ENCODE measurements at places on chromosomes 11 and 22.
A peak's percentile ranks its signal among the peaks of the same experiment; 100 is the strongest.

GRCh38 chr11:65661599-65662246, 993 bp downstream of the RELA start:
- no peak for DNase-seq

- no peak for DNase-seq
Measured at GRCh38 chr11:15871904-15872626, 484.3 kb downstream of the SOX6 start.

DNA sequence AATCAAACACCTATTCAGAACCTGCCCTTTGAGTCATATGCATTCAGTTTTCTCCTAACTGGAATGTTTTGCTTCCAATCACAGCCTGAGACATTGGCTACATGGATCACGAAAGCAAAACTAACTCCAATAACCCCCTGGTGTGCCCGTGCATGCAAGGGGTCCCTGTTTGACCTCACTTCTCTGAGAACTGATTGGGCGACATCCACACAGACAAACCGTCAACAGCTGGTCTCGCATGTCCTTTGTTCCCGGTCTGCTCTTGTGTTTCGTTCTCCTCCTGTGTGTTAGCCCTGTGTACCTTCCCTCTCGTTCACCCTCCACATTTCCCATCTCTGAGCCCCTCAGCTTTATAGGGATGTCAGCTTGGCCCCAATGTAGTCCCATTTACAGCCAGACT, 67.2 kb upstream of the TTC12 start:
- DNase-seq: no peak

- no peak for DNase-seq
Measured at GRCh38 chr22:44591146-44591790, 93.2 kb upstream of the RTL6 start.

GRCh38 chr11:62124186-62125113, 639 bp downstream of the INCENP start:
- no peak for DNase-seq

DNA sequence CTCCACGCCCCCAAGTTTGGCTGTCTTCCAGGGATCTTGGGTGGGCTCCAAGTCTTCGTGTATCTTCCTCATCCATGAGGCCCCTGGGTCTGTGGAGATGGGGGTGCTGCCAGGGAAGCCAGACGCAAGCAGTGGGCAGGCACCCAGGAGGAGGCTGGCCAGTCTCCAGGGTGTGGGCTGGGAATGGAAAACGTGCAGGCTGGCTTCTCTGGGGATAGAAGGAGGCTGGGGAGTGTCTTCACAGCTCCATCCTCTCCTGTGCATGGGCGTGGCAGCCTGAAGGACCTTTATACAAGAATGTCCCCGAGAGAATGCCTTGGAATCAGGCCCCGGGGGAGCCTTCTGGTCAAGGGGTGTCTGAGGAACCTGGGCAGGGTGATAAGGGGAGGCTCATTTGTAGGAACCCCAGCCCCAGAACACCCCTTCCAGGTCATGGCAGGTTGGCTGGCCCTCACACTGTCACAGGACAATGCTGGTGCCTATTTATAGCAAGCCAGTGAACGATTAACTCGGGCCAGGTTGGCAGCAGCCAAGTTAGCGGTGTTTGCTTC, 14.0 kb downstream of the SGSM1 start:
- DNase-seq: no peak

DNA sequence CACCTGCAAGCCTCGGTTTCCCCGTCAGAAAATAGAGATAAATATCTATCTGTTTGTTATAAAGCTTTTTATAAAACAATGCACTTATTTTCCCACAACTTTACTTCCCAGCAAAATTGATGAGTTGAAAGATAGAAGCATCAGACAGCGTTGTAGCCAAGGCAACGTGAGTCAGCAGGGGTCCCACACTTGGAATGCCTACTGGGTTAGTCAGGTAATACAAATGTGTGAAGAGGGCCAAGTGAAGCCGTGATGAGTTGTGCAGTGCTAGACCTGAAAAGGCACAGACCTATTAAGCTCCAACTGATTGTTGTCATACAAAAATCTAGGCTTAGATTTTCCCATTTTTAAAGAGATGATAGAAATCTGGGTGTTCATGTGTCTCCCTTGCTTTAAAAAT, 118.7 kb downstream of the PGR start:
- DNase-seq: no peak

DNA sequence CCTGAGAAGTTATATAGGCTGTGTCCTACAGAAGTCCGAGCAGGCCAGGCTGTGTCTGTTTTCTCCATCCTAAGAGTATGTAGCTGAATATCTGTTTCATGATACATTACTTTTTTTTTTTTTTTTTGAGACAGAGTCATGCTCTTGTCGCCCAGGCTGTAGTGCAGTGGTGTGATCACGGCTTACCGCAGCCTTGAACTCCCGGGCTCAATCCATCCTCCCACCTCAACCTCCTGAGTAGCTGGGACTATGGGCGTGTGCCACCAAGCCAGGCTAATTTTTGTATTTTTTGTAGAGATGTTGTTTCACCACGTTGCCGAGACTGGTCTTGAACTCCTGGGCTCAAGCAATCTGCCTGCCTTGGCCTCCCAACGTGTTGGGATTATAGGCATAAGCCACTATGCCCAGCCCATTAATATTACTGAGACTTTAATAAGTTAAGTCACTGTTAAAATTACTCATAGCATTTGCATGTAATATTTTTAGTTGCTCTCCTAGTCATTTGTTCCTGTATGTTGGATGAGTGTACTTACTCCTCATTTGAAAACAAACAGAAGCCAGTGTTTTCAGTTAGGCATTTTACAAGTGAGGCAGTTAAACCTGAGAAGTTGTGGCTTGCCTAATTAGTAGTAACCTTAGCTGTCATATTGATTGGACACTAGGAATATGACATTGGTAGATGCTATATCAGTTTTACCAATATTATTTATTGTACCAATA, 26.1 kb downstream of the DRG1 start:
- DNase-seq: no peak

- no peak for DNase-seq
Measured at GRCh38 chr11:30328681-30329080, 5.8 kb downstream of the ARL14EP start.

DNA sequence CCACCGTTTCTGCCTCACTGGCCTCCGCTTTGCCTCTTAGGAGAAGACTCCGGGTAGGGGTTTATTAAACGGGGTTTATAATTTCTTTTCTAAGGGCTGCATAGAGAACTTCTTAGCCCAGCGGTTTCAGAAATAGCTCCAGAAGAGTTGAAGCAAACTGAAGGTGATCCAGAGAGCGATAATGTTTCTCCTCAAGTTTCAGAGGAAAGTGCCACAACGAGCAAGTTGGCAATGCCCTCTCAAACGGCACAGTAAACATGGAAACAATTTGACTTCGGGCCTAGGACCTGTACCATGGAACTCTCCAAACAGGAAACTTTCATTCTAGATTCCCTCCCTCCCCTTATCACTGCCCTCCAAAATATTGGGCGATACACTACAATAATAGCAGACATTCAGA, 1.0 kb downstream of the ADSL start:
- no peak for DNase-seq

DNA sequence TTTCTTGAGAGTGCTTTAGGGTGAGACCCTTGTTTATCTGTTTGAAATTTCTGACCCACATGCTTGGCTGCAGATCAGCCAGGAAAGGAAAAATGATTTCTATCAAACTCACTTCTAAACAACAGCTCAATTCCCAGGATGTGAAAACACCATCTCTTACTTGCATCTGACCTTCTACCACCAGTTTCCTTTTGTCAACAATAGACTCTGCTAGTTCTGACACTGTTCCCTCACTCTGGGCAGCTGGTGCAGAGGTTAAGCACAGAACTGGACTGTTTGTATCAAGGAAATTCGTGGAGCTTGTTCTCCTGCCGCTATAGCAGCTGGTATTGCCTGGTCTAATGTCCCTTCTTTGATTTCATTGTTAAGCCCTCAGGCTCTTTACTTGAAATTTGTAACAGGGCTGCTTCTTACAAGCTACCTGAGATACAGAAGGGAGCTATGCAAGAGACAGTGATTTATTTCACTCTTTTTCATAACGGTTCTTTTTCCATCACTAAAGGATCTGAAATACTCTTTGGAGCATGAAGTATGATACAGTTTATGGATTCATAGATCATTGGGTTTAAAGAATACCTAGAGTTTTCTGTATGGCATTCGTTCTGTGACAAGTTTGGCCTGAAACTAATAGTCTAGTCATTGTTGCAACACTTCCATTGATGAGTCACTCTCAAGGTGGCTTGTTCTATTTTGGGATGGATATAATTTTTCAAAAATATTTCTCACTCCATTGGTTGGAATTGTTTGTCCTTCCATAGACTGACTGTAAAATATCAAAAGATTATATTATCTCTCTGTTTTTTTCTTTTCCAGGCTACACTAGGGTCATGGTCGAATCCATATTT, 178.2 kb upstream of the ZC3H12C start:
- no peak for DNase-seq

GRCh38 chr11:130616573-130616972, 168.1 kb downstream of the ADAMTS15 start:
- no peak for DNase-seq

DNA sequence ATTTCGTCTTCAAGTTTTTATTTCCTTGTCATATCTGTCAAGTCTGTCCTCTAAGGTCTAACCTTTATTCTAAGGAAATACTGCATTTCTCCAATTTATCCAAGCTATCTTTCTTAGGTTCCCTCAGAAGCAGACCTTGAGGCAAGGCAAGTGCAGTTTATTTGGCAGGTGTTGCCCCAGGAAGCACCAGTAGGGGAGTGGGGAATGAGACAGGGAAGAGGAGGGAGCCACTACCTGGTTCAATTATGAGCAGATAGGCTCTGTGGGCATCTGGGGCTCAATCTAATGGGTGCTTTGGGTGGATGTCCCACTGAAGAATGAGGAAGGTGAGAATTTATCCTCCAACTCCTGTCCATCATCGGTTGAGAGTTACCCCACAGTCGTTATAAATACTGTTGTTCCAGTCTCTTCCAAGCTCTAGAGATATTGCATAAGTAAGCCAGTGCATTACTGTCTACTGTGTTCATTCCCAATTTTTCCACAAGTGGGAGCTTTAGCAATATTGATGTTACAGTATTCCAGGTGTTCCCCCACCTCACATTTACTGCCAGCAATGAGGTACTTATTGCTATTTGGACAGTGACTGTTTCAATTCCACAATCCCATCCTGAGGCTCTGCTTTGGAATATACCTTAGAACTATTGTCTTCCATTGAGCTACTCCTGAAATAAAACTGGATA, 154.9 kb upstream of the CEP126 start:
- no peak for DNase-seq

- DNase-seq: no peak
Measured at GRCh38 chr22:46586123-46586519, 34.1 kb upstream of the GRAMD4 start.

DNA sequence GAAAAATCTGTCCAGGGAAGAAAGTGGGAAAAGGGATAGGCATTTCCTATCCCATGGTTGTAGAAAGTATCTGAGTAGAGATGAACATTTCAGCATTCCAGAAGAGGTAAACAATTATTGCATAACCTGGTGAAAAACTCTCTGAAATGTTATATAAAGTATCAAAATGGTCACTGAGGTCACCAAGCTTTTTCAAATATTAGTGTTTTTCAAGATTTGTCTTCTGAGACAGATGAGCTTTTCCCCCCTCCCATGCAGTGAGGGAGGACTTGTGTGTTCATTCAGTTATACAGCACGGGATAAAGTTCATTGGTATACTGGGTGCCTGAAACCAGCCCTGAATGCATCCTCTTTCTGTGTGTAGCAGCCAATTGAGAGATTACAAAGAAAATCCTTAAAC, 1.9 kb upstream of the DEPDC7 start:
- no peak for DNase-seq

DNA sequence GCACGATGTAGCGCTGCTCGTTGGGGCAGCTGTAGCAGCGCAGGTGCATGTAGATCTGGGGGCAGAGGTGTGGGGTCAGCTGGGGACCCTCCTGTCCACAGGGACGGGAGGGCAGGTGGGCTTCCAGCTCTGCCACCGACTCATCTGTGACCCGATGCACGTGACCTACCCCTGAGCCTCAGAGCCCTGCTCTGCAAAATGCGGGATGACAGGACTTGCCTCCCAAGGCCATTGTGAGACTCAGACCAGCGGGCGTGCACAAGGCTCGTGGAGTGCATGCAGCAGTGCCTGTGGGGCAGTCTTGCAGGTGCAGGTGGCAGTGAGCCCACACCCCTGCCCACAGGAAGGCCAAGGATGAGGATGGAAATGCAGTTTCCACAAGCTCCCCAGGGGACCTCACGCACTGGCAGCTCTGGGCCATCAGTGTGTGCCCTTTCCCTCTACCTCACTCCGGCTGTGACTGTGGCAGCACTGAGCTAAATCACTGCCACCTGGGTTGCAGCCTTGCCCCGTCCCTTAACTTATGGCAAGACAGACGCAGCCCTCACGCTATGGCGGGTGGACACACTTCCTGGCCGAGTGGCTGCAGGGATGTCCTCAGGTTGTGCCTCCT, 26.7 kb downstream of the TMEM184B start:
- no peak for DNase-seq

- no peak for DNase-seq
Measured at GRCh38 chr11:44793350-44794090, 66.8 kb downstream of the TSPAN18 start.

DNA sequence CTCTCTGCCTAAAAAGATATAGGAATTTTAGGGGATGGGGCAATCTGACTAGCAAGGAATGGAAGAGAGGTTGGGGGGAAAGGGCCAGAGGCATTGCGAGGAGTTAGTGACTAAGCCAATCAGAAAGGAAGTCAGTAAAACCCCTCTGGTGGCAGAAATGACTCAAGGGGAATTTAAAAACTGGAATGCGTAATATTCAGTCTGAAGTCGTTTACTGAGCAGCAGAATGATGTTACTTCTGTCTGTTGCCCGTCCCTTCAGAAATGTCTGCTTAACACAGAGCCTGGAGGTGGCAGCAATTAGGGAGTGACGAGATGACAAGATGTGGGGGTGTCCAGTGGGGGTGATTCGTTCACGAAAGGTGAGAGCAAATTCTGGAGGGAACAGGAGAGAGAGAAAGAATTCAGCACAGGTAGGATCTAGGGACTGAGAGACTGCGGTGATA, 107.7 kb upstream of the CLMP start:
- peak; percentile 17 for DNase-seq

GRCh38 chr22:40855071-40855978, 1.1 kb downstream of the ST13 start:
- no peak for DNase-seq

DNA sequence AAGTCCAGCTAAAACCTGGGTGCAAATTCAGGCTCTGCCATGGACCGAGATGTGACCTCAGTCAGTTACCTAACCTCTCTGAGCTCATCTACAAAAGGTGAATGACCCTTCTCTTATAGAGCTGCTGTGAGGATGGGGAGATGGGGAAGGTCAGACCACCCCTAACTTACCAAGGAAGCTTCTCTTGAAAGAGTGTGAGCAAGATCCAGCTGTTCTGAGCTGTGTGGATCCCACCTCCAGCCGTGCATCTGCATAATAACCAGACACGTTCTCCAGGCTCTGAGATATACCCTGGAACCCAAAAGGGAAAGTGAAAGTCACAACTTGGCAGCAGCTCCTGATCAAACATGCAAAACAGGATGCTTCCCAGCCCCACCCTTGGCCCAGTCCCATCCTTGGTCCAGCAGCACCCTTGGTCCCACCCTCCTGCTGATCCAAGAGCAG, at the start of gene APOL3:
Gene APOL3 (minus strand): TSS at position 257 of the 444 bp plus-strand sequence. CDS start 11,700 bp downstream, outside the sequence.
- no peak for DNase-seq

Measured in activated CD4-positive, alpha-beta T cell treated with anti-CD3 and anti-CD28 coated beads, Interleukin-2, amount 50 U/mL, for 1 hour (primary cell).